ENCODE measurements at places on chromosomes 1 and 21.

- no peak for DNase-seq
Measured at GRCh38 chr21:31298618-31299269, 45.3 kb downstream of the TIAM1 start.

GRCh38 chr1:75198761-75199160 lies 64.6 kb downstream of the LHX8 start:
- no peak for DNase-seq

DNA sequence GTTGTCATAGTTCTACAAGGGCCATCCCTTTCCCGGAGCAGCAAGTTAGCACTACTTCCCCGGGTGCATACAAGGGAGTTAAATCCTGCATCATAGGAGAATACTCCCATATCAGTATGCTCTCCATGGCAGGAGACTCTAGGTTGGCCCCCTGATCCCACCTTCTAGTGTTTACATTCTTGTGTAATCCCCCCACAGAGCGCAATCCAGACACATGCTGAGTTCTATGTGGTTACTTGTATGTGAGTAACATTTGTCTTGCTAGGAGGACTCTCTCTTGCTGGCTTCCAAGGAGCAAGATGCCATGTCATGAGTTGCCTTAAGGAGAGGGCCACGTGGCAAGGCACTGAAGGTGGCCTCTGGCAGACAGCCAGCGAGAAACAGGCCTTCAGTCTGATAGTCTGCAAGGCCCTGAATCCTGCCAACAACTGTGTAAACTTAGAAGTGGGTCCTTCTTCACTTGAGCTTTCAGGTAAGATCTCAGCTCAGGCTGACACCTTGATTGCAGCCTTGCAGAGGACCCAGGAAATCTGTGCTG lies 155.3 kb downstream of the CDC7 start:
- no peak for DNase-seq

DNA sequence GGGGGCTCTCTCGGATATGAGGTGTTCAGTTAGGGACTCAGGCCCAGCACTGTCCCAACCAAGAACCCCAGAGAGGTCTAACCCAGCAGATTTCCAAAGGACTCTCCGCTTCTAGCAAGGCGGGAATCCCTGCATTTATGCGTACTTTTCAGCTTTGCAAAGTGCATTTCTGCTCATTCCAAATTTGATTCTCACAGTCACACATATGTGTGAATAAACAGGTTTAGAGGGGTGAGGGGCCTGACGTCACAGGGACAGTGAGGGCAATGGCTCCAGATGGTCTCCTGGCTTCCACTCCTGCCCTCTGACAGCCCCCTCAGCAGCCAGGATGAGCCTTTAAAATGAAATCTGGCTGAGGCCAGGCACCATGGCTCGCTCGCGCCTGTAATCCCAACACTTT lies 921 bp upstream of the ECE1 start:
- DNase-seq = no peak

DNA sequence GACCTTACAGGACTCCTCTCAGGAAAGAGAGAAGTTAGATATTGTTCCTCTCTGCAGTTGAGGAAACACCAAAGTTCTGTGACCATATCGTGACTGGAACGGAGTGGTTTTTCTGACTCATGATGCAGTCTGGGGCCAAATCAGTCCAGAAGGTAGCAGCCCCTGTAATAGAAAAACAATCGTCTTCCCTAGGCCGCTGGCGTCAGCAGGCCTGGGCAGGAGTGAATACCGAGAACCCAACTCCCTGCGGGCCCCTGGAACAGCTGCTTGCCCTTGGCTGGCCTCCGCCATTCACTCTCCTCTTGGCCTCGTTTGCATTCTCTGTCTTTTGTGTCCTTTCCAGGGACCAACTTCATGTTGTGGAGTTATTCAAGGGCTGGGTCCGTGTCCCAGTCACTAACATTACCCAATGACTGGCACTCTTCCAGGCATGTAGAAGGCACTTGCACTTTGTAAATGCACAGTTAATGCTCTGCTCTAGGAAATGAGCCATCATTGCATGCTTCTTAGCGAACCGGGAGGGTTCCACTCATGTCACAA lies 10.9 kb upstream of the CD101 start:
- DNase-seq = no peak

GRCh38 chr1:205827623-205828022 lies 14.6 kb upstream of the SLC41A1 start:
- DNase-seq = no peak

- DNase-seq = no peak
Measured at GRCh38 chr1:34625521-34626015, 129.3 kb upstream of the GJB5 start.

DNA sequence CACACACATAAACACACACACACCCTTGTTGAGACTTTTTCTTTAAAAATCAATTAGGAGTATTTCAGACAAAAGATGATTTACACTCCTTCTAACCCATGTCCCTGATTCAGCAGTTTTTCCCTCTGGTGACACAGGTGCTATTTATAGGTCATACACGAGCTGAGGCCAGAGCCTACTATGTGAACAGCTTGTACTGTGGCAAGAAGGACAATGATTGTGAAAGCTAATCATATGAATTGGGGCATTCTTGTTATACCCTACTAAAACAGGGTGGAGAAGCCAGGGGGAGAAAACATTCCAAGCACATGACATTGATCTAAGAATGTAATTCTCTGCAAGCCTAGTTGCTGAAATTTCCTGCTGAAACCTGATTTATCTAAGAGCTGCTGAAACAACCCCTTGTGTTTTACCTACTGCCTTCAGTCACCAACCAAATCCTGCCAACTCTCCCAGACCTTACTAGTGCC lies 60.3 kb downstream of the XCL1 start:
- no peak for DNase-seq

DNA sequence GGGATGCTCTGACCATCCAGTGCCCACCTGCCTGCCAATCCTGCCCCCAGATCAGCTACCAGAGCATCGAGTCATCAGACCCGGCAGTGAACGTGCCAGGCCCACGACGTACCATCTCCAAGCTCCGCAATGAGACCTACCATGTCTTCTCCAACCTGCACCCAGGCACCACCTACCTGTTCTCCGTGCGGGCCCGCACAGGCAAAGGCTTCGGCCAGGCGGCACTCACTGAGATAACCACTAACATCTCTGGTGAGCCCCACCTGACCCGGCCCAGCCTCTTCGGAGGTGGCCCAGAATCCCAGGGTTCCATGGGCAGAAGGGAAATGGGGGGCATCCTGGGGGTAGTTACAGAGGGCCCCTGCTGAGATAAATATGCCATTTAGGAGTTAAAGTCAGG lies 43.1 kb downstream of the PTPRU start:
- DNase-seq = no peak

DNA sequence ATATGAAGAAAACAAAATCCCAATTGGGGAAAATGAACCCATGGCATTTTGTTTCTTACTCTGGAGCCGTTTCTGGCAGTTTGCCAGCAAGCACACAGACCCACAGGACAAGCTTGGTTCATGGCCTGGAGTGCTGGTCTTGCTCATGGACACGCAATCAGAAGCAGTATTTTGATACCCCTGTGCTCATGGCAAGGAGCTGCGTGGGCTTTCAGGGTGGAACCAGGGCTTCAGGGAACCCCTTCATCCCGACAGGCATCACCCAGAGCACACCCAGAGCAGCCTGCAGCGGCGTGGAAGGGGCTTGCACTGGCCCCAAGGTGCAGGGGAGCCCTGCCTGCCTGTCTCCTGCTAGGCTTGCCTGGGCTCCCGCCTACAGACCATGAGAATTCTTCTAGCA lies 45.4 kb upstream of the PCBP3 start:
- DNase-seq = peak; percentile 7

DNA sequence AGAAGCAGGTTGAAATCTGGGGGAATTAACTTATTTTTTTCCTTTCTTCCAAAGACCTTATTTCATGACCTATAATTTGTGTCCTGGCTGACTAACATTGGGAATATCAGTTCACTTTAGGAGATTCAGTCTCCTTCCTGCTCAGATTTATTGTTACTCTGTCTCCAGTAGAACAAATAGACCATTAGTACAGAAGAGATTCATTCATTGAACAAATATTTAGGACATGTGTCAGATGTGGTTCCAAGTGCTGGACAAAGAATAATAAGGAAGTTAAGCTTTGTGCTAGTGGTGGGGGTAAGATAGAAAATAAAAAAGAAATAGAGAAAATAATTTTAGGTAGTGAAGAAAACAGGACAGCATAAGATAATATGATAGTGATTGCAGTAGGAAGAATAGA lies 20.3 kb downstream of the ZMYM4 start:
- DNase-seq = no peak

DNA sequence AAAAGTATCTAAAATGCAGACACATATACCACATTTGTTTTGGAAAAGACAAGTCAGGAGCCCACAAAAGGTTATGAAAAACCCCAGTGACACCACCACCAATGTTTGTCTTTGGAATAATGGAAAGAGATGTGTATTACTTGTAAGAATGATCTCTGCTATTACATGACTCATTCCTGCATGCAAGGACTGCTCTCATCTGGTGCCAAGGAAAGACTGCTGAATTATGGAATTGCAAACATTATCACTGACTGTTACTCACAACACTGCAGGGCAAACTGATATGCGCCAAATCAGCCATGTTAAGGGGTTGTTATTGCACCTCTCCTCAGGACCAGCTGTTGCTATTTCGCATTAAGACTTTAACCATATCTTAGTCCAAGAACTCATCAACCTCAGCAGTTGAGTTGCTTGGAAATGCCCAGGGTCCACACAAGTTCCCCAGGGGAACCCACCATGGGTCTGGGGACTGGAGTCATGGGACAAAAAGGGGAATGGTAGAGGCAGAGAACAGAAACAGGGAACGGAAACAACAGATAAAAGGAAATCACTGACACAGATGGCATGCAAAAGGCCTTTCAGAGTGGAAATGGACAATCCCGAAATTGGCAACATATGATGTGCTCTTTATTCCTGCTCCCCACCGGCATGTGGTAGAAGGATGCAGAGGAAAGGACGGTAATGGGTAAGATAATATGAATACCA lies 34.4 kb downstream of the CAPZB start:
- DNase-seq = no peak

DNA sequence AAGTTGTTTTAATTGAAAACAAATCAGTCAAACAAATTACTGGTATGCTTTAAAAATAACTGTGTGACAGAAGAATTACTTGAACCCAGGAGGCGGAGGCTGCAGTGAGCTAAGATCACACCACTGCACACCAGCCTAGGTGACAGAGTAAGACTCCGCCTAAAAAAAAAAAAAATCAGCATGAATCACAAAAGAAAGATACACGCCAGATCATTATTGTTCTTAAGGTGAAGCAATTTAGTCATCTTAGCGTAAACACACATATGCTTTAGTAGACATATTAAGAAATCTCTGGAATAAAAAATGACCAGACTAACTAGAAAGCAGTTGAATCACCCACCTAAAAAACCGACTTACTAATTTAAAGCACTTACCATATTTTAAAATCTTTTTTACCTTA lies 20.2 kb downstream of the RERE start:
- DNase-seq = no peak

- DNase-seq = no peak
Measured at GRCh38 chr1:204640578-204640977, 45.0 kb downstream of the LRRN2 start.

DNA sequence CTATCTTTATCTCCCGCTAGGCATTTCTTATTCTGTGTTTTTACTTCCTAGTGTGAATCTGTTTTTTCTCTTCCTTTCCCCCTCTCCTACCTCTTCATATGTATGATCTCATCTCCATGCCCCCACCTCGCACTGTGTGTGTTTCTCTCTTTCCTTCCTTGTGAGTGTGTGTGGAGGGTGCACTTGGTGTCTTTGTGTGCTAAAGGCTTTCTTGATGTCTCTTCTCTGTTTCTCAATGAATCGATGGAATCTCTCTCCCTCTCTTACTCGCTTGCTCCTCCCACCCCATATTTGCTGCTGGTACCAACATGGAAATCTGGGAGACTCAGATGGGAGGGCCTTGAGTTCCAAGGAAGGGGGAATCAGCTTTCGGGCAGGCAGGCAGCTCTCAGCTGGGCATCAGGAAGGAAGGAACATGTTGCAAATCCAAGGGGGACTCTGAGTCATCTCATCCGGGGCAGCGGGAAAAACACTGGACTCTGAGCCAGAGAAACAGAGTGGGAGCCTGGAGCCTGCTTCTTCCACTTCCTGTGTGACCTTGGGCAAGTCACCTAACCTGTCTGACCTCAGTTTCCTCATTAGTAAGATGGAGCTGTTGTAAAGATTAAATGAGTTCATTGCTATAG lies 147.5 kb downstream of the PTPRU start:
- no peak for DNase-seq

- DNase-seq = no peak
Measured at GRCh38 chr1:152752225-152752624, 5.6 kb upstream of the KPRP start.

- DNase-seq = no peak
Measured at GRCh38 chr1:19640363-19641316, 3.5 kb upstream of the NBL1 start.

DNA sequence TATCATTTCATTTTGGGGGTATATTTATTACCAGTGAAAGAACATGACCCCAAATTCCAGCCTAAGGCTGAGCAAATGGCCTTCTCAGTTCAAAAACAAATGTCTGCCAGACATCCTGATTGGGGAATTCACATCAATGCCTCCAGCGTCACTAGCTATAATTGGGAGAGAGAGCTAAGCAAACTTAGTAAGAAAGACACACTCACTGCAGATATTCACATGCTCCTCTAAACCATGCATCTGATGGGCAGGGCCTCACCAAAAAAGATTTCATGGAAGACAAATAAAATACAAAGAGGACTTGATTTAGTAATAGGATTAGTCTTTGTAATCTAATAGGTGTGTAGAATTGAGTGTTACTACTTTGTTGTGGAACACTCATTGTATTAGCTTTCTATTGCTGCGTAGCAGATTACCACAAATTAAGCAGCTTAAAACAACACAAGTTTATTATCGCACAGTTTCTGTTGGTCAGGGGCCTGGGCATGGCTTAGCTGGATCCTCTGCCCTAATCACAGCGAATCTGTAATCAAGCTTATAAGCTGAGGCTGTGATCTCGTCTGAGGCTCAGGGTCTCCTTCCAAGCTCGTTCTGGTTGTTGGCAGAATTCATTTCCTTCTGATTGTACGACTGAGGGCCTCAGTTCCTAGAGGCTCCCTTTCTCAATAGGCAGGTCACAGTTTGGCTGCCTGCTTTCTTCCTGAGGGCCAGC lies 243.0 kb downstream of the PBX1 start:
- DNase-seq = no peak

- no peak for DNase-seq
Measured at GRCh38 chr1:18458133-18459092, 22.3 kb upstream of the KLHDC7A start.

- no peak for DNase-seq
Measured at GRCh38 chr1:119636491-119637089, 11.5 kb downstream of the ZNF697 start.

DNA sequence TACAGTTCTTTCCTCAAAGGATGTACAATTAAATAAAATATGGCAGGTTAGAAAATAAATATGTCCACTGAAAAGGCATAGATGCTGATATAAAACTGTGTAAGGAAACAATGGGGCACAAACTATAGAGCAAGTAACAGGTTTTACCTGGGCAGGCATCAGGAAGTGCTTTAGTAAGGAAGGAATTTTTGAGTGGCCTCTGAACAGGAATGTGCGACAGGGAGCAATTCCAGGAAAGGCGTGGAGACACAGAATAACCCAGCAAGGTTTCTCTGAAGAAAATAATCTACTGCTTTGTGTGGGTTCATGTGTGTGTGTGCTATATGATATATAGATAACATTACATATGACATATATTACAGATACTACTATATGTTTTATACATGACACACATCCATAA lies 128.4 kb downstream of the RGS21 start:
- DNase-seq = no peak
